Breast epithelium (tissue), 4 donors: ENCODE measurements at places on chromosomes 3 and 15. TPM values are rescaled to one million over a fixed set of nuclear protein-coding genes. Genes with fewer than 3 reads are reported as not detected.

- DNase-seq = no peak
- H3K27ac ChIP-seq = peak overlapping the region; percentile 89
- H3K4me1 ChIP-seq = no peaks in the 10 kb centered on the region
- no peaks in the 10 kb centered on the region for H3K27me3 ChIP-seq
Observed at GRCh38 chr3:42182555-42182954, 83.4 kb downstream of the CCK start.

- DNase-seq = no peak
- no peaks in the 10 kb centered on the region for H3K36me3 ChIP-seq
- H3K27me3 ChIP-seq = no peaks in the 10 kb centered on the region
- H3K27ac ChIP-seq = no peak overlapping the region
- no peaks in the 10 kb centered on the region for H3K4me1 ChIP-seq
Observed at GRCh38 chr3:104781112-104781511, 585.6 kb upstream of the ALCAM start.

GRCh38 chr3:195820901-195821300 is 9.2 kb upstream of the MUC4 start:
- no peak overlapping the region for H3K4me3 ChIP-seq
- no peaks in the 10 kb centered on the region for H3K4me1 ChIP-seq
- no peaks in the 10 kb centered on the region for H3K36me3 ChIP-seq
- no peak for DNase-seq
- H3K27ac ChIP-seq = no peak overlapping the region

The CLEC3B gene
- total RNA-seq = 479 TPM

- no peak overlapping the region for H3K27ac ChIP-seq
- no peaks in the 10 kb centered on the region for H3K27me3 ChIP-seq
- no peak overlapping the region for H3K4me3 ChIP-seq
- DNase-seq = no peak
- no peaks in the 10 kb centered on the region for H3K4me1 ChIP-seq
- no peaks in the 10 kb centered on the region for H3K36me3 ChIP-seq
Observed at GRCh38 chr3:134075568-134075825, 45.8 kb upstream of the SLCO2A1 start.

The STRA6 gene
- total RNA-seq = 1.0 TPM

DNA sequence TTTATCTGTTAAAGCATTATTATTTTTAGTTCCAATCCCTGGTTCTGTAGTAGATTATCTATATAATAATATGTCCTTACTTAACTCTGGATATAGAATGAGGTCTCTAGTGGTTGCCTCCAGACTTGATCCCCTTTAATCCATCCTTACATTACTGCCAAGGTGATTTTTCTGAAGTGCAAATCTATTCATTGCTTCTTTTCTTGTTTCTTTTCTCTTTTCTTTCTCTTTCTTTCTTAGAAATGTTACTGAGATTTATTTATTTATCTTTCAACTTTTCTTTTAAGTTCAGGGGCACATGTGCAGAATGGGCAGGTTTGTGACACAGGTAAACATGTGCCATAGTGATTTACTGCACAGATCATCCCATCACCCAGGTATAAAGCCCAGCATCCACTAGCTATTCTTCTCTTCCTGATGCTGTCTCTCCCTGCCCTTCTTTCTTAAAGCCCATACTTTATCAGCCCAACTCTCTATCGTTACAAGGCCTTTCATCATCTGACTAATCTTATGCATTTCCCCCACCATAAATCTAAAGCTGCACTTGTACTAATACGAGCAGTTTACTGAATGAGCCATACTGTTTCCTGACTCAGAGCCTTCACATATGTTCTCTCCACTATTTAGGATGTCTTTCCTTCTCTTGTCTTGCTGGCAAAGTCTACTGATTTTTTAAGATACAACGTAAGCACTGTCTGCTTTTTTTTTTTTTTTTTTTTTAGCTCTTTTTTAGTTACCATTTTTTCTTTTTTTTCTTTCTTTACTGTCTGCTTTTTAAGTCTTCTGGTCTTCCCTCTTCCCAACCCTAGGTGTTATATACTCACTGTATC is 4.6 kb downstream of the GLCE start:
- H3K4me1 ChIP-seq = no peaks in the 10 kb centered on the region
- H3K27me3 ChIP-seq = no peaks in the 10 kb centered on the region
- DNase-seq = no peak
- no peaks in the 10 kb centered on the region for H3K36me3 ChIP-seq
- H3K4me3 ChIP-seq = no peak overlapping the region

DNA sequence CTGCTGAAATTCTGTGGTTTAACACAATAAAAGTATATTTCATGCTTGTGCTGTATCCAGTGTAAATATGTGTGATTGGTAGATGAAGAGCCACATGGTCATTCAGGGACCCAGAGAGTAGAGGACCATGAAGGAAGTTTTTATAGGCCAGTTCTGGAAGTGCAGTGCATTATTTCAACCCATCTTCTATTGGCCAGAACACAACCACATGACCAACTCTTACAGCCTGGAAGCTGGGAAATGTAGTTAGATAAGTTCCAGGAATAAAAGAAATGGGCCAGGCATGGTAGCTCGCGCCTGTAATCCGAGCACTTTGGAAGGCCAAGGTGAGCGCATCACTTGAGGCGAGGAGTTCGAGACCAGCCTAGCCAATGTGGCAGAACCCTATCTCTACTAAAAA is 21.4 kb upstream of the PRTG start:
- H3K27me3 ChIP-seq = no peaks in the 10 kb centered on the region
- no peak overlapping the region for H3K4me3 ChIP-seq

The GCNT3 gene
- total RNA-seq = not detected

- H3K4me1 ChIP-seq = no peaks in the 10 kb centered on the region
- no peaks in the 10 kb centered on the region for H3K36me3 ChIP-seq
- no peak for DNase-seq
- no peak overlapping the region for H3K27ac ChIP-seq
Observed at GRCh38 chr3:116474801-116475200, 29.5 kb upstream of the LSAMP start.

GRCh38 chr3:37806505-37807200 is 55.0 kb upstream of the CTDSPL start:
- H3K27ac ChIP-seq = no peak overlapping the region

DNA sequence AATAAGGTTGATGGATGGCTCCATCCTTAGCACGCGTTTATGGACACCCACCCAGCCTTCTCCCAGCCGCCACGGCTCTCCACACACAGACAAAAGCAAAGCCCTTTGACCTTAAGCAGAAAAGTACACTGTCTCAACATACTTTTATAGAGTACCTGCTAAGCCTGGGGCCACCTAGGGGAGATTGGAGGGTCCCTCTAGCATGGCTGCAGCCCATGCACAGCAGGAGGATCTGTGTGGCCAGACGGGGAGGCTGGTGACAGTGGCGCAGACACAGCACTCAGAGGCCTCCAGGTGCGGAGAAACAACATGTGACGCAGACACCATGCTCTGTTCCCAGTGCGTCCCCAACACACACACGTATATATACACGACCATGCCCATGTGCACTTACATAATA is 174.9 kb downstream of the XXYLT1 start:
- no peak overlapping the region for H3K27ac ChIP-seq
- DNase-seq = no peak
- no peak overlapping the region for H3K4me3 ChIP-seq
- no peaks in the 10 kb centered on the region for H3K27me3 ChIP-seq
- H3K36me3 ChIP-seq = no peaks in the 10 kb centered on the region

DNA sequence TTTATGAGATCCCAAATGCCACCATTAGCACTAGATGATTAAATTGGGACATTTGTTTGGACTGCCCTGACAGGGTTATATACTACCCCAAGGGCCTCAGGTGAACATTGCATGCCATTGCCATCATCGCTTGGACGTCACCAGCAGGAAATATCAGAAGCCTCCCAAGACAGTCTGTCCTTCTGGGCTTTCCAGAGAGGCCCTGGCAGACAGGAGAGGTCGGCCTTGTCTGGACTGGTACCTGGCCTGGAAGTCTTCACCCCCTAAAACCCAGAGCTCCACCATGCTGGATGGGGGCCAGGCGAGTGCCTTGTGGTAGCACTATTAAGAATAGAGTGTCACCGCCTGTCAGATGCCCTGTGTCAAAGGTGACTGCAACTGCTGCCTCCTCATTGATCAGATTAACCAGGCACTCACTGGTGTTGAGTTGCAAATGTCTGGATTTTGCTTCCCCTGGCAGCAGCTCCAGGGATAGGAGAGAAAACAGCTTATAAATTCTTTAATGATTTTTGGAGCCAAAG is 324.1 kb upstream of the RASGRP1 start:
- H3K27ac ChIP-seq = peak overlapping the region; percentile 39
- no peaks in the 10 kb centered on the region for H3K27me3 ChIP-seq
- DNase-seq = peak; percentile 77
- H3K4me3 ChIP-seq = no peak overlapping the region

The DAZL gene
- total RNA-seq = not detected

DNA sequence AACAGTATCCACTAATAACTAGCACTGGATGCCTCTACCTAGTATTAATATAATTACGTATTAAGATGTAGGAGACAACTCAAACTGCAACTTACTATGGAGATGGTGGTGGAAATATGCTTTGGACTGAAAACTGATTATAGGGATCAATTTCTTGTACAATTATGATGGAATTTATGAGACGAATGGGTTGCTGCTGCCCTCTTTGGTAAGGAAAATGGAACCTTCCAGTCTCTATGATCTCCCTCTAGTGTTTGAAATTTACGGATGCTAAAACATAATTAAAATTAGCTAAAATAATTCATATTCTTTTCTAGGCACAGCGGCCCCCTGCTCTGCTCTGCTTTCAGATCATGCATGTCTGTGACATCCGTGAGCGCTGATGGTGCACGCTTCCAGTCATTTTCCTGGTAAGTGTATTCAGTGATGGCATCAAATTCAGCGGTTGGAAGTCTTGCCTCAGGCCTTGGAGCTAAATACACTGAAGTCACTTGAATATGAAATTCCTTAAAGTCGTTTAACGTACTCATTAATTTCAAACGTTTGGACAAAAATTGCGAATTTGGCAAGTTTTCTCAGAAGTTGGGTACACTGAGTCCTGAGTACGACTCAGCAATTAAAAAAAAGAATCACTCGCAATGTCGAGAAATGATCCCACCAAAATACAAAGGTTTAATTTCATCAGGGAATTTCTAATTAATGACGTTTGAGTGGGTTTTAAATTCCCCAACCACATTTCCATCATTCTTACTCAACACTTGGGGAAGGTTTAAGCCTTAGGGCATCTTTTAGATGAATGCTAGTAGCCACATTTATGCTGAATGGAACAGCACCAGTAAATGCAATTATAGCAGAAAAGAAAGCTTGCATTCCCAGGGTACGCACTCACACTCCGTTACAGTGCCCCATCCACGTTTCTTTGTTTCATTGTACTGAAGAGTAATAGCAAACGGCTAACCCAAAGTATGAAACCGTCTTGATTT is 132.6 kb downstream of the NR2F2 start:
- no peak overlapping the region for H3K4me3 ChIP-seq
- no peaks in the 10 kb centered on the region for H3K27me3 ChIP-seq
- no peaks in the 10 kb centered on the region for H3K36me3 ChIP-seq
- no peak for DNase-seq
- no peak overlapping the region for H3K27ac ChIP-seq

The GNAT1 gene
- not detected for total RNA-seq

- peak overlapping the region; percentile 75 for H3K4me3 ChIP-seq
- H3K4me1 ChIP-seq = no peaks in the 10 kb centered on the region
- DNase-seq = no peak
- H3K27ac ChIP-seq = peak overlapping the region; percentile 90
- H3K27me3 ChIP-seq = no peaks in the 10 kb centered on the region
- no peaks in the 10 kb centered on the region for H3K36me3 ChIP-seq
Observed at GRCh38 chr15:94231723-94232468, 535 bp downstream of the MCTP2 start.

DNA sequence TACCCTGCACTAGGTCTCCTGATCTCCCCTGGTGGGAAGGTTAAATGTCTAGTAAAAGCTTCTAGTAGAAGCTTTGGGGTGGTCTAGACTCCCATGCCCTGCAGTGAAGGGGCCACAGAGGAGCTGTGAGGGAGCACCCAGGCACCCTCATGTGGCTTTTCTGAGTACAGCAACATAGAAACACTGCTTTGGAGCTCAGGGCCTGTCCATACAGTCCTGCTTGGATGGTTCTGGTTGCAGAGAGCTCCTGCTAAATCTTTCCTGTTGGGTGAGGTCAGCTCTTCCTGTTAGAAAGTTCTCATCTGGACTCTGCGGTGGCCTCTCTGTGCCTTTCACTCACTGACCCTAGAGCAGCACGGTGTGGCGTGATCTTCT is 47.8 kb downstream of the GPD1L start:
- no peak overlapping the region for H3K27ac ChIP-seq
- no peak for DNase-seq
- no peaks in the 10 kb centered on the region for H3K4me1 ChIP-seq
- no peaks in the 10 kb centered on the region for H3K27me3 ChIP-seq
- no peak overlapping the region for H3K4me3 ChIP-seq

GRCh38 chr15:36501063-36501678 is 78.3 kb upstream of the CDIN1 start:
- DNase-seq = no peak
- no peak overlapping the region for H3K4me3 ChIP-seq
- no peak overlapping the region for H3K27ac ChIP-seq
- no peaks in the 10 kb centered on the region for H3K4me1 ChIP-seq
- H3K27me3 ChIP-seq = no peaks in the 10 kb centered on the region

- no peaks in the 10 kb centered on the region for H3K36me3 ChIP-seq
- H3K27ac ChIP-seq = no peak overlapping the region
- H3K4me1 ChIP-seq = no peaks in the 10 kb centered on the region
- no peak for DNase-seq
Observed at GRCh38 chr3:128459461-128459820, 7.2 kb downstream of the DNAJB8 start.

DNA sequence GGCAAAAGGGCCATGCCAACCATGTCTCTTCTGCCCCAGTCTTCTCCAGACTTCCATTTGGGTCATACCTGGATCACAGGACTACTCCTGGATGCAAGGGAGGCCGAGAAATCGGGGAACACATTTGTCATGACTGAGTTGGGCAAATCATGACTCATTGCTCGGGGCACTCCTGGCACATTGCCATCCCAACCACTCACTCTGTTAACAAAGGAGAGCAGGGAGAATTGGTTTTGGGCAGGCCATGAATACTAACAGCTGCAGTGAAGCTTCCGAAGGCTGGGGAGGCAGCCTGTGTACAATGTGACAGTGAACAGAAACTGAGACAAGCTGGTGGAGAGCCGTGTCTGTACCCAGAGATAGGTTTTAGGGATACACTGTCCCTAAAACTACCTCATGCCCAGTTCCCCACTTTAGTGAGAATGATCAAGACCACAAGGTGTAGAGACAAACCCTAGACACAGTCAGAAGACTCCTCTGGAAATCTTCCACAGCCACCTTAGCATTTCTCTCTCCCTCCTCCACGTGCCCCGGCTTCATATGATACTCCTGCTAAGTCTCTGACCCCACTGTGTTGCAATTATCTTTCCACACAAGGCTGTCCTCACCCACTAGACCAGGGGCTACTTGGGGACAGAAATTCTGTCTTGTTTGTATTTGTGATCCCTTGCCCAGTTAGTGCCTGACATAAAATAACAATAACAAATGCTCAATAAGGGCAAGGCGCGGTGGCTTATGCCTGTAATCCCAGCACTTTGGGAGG is 10.5 kb upstream of the BUB1B start:
- peak; percentile 83 for DNase-seq
- H3K27ac ChIP-seq = no peak overlapping the region
- H3K27me3 ChIP-seq = no peaks in the 10 kb centered on the region
- H3K36me3 ChIP-seq = no peaks in the 10 kb centered on the region
